ENCODE measurements at places on chromosomes 11 and 22.

DNA sequence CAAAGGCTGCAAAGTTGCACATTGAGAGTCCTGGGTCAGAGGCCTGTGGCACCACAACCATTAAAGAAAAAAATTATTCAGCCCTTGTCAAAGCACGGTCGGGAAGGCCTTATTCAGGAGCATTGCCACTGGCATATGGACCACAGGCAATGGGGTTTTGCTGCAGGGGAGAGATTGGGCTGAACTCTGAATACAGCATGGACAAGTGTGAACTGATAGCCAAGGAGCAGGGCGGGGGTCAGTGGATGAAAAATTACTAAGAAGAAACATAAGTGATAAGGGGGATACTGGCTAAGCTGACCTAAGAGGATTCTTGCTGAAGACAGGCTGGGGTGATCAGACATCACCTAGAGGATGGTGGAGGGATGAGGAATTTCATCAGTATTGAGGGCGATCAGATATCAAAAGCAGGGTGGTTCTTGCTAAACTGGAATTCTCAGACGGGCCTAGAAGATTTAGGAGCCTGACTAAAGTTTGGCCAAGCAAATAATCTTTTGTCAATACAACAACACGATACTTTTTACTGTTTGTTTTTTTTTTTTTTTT lies 3.3 kb upstream of the DGCR8 start:
- DNase-seq: no peak

DNA sequence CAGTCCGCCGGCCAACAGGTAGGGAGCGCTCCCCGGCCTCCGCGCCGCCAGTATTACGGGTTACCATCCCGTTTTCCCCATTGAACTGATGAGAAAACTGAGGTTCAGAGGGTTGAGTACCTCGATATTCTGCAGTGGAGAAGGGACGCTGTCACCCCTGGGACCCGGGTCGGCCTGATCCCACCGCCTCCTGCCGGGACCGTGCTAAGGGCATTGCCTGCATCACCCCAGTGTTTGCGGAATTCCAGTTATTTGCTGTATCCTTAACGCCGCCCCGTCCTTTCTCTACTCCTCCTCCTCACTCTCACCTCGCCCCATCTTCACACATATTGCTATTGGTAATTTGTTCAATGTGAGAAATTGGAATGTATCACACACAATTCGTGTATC lies 370 bp upstream of the A4GALT start:
- no peak for DNase-seq

- DNase-seq: peak; percentile 43
These were observed 737 bp downstream of the RBM4 start for GRCh38 chr11:66639066-66639813.

- no peak for DNase-seq
These were observed 54.0 kb downstream of the ZNRF3 start for GRCh38 chr22:28937206-28938025.

GRCh38 chr11:88051396-88051795 lies 123.8 kb downstream of the RAB38 start:
- DNase-seq: no peak

- no peak for DNase-seq
These were observed 13.7 kb downstream of the POU2AF3 start for GRCh38 chr11:111312076-111312475.
